ENCODE measurements at places on chromosomes 4 and X.

GRCh38 chr4:185711726-185712125, 100.3 kb downstream of the SORBS2 start:
- no peak for DNase-seq

GRCh38 chr4:55184600-55185523, 59.5 kb upstream of the KDR start:
- no peak for DNase-seq

DNA sequence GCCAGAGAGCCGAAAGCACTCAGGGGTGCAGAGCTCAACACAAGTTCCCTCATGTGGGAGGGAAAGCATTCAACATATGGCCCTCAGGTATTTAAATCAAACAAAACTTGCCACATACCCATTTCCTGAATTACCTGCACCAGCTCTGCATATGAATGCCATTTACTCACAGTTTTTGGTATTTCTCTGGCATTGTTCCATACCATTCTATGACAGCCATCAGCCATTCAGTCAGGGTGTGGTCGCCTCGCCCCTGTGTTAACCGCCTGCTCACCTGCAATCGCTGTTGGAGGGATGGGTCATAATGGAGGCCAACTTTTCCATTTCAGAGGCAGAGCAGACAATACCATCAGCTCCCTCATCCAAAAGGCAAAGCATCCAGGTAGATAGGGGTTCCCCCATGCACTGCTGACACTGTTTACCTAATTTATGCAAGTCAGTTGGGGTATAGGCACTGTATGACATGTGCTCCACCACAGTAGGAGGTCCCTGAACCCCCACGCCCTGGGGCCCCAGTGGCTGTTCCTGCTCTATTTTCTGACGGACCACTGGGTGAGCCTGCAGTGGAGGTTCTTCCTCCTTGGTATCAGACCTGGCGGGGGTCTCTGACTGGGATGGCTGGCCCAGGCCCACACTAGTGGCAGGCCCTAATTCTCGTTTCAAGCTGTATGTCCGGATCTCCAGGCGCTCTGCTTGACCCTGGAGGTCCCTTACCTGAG, 227.1 kb downstream of the ADGRL3 start:
- no peak for DNase-seq

GRCh38 chr4:136505020-136505419, 1027.3 kb downstream of the PCDH18 start:
- DNase-seq, result no peak

- no peak for DNase-seq
Observed at GRCh38 chr4:7444314-7444713, 9.6 kb upstream of the PSAPL1 start.

DNA sequence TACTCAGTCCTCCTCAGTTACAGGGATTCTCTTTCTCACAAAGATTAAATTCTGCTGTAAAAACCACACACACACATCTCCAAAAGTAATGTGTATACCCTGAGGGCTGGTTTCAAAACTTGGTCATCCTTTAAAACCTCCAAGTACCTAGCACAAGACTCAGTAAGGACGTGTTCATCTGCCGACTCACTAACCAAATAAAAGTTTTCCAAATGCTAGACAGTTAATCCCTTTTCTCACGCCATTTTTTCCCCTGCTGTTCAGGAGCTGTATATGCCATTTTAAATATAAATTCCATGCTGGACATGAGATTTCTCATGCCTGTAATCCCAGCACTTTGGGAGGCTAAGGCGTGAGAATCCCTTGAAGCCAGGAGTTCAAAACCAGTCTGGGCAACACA, 3.9 kb upstream of the SAT1 start:
- DNase-seq, result no peak

DNA sequence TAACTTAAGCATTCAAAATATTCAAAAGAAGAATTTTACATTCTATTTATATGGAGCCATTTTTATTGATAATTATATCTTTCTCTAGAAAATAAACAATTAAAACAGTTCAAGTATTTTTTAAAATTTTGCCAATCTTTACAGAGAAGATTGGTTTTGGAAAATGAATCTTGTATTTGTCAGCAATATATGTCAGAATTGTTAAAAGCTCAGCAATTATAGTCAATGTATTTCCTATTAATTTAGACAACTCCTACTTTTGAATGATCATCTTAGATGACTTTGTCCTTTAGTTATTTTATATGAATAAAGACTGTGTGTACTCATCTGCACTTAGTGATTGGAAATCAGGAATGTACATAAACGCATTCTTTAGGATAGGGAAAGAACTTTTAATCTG, 223.9 kb upstream of the MAD2L1 start:
- no peak for DNase-seq

GRCh38 chr4:123553279-123553678, 156.7 kb downstream of the SPRY1 start:
- no peak for DNase-seq

- DNase-seq, result no peak
Observed at GRCh38 chr4:2931512-2932301, 31.5 kb downstream of the NOP14 start.

GRCh38 chrX:26008042-26008441, 130.1 kb upstream of the MAGEB18 start:
- DNase-seq, result no peak

DNA sequence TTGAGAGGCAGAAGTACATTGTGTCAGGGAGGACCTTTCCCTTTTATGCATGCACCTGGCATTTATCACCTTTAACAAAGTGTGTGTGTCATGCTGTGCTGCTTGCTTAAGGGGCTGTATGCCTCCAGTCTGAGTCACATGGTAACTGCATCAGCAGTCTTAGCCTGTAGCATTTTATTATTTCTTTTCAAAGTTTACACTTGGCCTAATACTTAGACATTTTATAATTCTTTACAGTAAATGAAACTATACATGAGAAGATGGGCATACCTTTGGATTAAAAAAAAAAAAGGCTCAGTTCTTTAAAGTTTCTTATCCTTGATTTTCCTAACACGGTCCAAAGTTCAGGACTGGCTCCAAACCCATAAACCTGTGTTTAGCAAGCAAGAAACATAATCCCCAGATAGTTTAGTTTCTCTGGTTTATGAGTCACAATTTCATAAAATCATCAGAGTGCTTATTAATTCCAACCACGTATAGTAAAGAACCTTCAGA, 14.6 kb downstream of the NPNT start:
- no peak for DNase-seq

- DNase-seq, result no peak
Observed at GRCh38 chrX:154348114-154348531, 26.3 kb downstream of the FLNA start.

- no peak for DNase-seq
Observed at GRCh38 chrX:34770511-34770910, 113.4 kb upstream of the TMEM47 start.

DNA sequence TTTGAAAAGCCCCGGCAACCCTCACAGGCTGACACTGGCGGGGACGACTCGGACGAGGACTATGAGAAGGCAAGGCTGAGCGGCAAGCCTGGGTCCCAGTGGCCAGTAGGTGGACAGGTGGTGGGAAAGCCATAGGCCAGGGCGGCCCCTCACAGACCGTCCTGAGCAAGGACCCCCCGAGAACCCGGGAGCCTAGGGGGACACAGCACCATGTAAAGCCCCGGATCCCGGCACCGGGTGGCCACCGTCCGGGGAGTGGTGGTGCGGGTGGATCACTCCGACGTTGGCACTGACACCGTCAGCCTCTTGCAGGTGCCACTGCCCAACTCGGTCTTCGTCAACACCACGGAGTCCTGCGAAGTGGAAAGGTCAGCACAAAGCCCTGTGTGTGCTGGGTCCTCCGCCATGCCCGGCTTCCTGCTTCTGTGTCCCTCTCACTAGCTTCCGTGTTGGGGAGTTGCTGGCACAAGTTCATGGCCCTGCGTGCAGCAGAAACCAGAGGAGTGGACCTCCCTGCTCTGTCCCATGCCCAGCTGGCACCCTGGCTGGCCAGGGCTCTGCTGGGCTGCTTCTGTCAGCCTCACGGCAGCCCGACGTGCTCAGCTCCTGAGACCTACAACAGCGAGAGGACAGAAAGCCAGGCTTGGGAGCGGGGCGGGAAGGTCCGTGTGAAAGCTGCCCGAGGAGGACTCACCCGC, 11.9 kb upstream of the ADD1 start:
- DNase-seq, result no peak

DNA sequence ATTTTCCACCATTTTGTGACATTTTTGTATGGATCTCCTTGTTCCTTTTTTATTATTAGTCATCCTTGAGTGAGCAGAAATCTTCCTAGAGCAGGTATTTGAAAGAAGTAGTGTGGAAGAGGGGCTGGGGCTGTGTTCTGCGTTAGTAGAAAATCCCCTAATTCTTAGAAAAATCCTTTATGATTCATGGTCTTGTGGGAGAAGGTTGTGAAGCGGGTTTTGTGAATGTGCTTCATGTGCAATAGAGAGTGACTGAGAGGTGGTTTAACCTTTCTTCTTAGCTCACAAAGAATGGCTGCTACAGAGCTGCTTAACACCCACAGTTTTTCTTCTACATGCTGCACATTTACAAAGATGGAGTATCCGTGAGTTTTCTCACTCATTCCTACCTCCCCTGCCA, 220.5 kb downstream of the IDS start:
- DNase-seq, result no peak

GRCh38 chrX:113929004-113929403, 654.9 kb upstream of the HTR2C start:
- DNase-seq, result no peak

GRCh38 chrX:120468071-120468470, 1.0 kb downstream of the LAMP2 start:
- DNase-seq, result no peak

GRCh38 chr4:152063621-152064240, 302.9 kb upstream of the GATB start:
- no peak for DNase-seq

- DNase-seq, result no peak
Observed at GRCh38 chrX:39261446-39262147, 460.3 kb downstream of the MID1IP1 start.

DNA sequence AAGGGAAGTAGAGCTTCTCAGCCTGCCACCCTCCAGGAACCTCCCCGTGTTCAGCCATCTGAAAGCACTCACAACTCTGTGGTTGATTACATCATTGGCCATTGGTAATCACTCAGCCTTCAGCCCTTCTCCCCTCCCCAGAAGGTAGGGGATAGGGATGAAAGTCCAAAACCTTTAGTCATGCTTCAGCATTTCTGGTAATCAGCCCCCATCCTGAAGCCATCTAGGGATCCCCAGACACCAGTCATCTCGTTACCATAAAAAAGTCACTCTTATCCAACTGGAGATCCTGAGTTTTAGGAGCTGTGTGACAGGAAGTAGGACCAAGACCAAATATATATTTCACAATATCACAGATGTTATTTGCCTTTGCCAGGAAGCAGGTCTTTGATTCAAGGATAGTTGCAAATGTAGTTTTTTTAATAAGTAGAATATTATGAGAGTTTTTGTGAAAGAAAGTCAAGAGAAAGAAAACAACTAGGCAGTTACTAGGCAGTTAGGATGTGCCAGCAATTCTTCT, 364.6 kb upstream of the NOCT start:
- DNase-seq, result no peak

DNA sequence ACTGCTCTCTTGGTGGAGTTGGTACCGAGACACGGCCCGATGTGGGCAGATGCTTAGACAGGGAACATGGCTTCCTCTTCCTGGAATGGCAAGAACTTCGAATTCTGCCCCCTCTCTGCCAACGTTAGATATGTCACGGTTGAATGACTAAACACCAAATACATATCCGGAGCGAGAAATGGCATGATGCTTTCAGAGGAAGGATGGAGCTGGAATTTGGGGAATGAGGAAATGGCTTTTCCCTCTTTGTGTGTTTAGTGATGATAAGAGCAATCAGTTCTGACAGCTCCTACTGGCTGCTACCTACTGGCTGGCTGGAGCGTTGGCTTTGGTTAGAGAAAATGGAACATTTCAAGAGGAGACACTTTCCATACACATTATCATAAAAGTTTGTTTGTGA, 140.0 kb downstream of the DHRSX start:
- no peak for DNase-seq

DNA sequence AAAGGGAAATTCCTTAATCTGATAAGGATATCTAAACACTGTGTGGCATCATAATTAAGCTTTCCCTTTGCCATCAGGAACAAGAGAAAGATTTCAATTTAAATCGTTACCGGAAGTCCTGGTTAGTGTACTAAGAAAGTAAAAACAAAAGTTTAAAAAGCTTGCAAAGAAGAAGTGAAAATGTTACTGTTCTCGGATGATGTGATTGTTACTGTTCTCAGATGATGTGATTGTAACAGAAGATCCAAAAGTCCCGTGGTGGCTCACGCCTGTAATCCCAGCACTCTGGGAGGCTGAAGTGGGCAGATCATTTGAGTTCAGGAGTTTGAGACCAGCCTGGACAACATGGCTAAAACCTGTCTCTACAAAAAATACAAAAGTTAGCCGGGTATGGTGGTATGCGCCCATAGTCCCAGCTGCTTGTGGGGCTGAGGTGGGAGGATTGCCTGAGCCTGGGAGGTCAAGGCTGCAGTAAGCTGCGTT, 62.5 kb downstream of the RGS12 start:
- DNase-seq, result no peak

- no peak for DNase-seq
Observed at GRCh38 chr4:143186649-143187048, 1.9 kb downstream of the USP38 start.

All from stimulated activated CD8-positive, alpha-beta memory T cell treated with anti-CD3 and anti-CD28 coated beads, Interleukin-15, amount 100 ng/mL, for 1 hour (primary cell).